IPS DF 19.7 (cell line): ENCODE measurements at places on chromosomes 16 and 17.
A peak's percentile ranks its signal among the peaks of the same experiment; 100 is the strongest.

DNA sequence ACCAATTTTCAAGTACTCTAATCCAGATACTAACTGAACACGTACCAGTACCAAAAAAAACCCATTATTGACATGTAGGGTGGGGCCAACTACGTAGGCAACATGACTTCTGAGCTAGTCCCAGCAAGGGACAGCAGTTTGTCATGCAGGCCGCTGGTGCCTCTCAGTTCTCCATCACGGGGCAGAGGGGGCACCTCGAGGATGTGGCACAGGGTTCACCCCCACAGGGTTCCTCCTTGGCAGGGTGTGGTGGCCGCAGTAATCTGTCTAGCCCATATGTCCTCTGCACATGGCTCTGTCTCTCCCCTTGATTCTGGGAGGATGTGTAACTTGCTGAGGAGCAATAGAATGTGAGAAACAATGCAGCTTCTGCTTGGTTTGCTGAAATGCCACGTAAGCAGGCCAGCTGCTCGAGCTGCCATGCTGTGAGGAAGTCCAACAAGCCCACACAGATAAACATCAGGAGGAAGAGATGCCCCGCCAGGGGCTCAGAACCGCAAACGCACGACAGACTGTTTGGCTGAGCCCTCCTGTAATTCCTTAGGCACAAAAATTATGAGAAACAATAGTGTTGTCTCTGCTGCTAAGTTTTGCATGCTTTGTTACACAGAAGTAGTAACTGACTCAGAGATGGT is 62.4 kb downstream of the NT5M start:
- no peak for DNase-seq

- DNase-seq, result no peak
These were observed 1.8 kb downstream of the C16orf54 start for GRCh38 chr16:29743827-29744531.

DNA sequence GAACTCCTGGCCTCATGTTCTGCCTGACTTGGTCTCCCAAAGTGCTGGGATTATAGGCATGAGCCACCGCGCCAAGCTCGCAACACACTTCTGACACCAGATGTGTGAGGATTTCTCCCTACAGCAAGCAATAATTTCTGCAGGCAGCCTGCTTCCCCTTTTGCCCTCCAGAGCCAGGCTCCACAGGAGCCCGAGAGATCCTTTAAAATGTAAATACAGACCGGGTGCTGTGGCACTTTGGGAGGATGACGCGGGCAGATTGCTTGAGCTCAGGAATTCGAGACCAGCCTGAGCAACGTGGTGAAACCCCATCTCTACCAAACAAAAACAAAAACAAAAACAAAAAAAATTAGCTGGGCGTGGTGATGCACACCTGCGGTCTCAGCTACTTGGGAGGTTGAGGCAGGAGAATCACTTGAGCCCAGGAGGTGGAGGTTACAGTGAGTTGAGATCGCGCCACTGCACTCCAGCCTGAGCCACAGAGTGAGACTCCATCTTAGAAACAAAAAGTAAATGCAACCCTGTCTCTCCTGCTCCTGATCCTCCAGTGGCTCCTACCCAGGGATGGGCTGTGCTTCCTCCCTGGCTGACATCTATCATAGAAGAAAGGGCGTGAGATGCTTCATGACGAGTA is 14.7 kb downstream of the C16orf96 start:
- DNase-seq, result peak; percentile 85

DNA sequence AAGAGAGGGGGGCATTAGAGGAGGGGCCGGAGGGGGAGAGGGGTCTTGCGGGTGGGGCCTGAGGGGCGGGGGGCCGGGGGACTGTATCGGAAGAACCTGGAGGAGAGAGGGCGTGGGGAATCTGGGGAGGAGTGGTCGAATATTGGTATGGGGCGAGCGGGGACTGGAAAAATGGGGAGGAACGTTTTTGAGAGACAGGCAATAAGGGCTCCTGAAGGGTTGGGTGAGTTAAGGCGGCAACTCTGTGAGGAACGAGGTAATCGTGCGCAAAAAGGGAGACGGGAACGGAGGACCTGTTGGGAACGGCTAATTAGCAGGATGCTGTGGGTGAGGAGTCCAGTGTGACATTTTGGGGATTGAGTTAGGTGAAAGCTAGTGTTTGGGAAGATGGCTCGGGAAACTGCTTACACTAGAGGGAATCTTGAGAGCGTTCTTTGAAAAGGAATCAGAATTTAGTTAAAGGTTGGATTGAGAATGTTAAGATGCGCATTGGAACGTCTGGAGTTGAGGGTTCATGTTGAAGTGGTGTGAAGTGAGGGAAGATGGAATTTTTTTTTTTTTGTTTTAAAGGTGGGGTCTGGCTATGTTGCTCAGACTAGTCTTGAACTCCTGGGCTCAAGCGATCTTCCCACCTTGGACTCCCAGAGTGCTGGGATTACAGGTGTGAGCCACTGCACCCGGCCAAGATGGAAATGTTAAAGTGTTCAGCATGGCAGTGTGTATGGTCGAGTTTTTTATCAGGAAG is 662 bp downstream of the WIPF2 start:
- peak; percentile 47 for DNase-seq

DNA sequence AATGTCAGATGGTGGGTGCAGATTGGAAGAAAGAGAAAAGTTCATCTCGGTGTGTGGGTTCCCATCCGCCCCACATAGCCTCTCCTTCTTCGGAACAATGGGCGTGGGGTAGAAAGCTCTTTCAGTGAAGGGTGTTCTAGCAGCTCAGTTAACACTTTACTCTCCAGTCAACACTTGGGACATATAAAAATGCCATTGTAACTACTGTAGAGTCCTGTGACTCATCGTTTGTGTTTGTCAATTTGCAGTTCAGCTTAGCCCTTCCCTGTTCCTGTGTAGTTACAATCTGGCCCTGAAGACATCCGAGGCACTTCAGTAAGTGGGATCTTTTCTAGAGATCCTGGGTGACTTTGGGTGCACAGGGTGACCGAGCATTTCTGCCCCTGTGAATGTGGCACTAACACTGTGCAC is 11.5 kb upstream of the CLEC18C start:
- no peak for DNase-seq

DNA sequence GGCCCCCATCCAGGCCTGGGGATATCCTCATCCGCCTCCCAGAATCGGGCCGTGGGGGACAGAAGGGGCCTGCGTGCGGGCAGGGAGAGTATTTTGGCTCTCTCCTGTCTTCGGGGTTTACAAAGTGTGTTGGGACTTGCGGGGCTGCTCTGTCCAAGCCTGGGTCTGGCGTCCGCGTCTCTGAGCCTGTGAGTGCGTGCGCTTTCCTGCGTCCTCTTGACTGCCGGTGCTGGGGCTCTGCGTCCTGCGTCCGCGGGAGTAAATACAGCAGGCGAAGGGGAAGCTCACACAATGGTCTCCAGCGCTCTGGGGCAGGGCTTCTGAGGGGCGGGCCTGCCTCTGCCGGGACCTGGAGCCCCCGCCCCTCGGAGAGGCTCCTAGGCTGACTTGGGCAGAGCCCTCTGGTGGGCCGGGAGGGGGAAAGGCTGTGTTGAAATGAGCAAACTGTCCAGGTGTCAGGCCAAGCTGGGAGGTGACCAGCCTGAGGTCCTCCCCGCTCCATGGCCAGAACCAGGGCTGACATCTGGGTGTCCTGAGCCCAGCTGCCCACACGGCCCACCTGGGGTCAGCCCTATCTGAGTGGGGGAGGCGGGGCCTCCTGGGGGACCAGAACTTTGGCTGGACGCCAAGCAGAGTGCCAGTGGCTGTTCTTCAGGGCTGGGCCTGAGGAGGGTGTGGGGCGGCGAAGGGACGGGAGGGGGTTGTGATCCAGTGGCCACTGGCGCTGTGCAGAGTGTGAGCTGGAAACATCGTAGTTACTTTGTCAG is 233.6 kb downstream of the SEC14L1 start:
- no peak for DNase-seq

- no peak for DNase-seq
These were observed 4.7 kb downstream of the CORO7 start for GRCh38 chr16:4411684-4412083.

GRCh38 chr16:12063004-12063395 is 86.5 kb downstream of the SNX29 start:
- DNase-seq, result no peak

- no peak for DNase-seq
These were observed 27.5 kb downstream of the NLRC5 start for GRCh38 chr16:57016831-57017230.

DNA sequence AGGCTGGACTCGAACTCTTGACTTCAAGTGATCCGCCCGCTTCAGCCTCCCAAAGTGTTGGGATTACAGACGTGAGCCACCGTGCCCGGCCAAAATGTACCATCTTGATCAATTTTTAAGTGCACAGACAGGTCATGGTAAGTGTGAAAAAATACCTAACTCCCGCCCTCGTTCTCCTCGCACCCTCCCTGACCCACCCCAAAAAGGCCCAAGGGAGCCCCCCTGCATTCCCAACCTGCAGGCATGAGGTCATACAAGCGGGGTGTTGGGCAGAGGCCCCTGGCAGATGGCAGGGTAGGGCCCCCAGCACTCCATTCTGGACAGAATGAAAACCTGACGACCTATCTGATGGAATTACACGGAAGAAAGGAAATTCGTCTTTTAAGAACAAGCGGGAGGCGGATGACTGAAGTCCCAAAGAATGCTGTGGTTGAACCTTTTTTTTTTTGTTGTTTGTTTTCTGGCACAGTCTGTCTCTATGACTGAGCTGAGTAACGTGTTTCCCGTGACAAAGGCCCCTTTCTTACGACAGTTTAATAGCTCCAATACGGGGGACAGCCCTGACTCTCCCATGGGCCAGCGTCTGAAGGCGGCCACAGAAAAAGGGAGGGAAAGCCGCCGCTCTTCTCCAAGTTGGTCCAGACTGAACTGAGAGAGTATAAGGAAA is 376.4 kb downstream of the SLC39A11 start:
- no peak for DNase-seq

DNA sequence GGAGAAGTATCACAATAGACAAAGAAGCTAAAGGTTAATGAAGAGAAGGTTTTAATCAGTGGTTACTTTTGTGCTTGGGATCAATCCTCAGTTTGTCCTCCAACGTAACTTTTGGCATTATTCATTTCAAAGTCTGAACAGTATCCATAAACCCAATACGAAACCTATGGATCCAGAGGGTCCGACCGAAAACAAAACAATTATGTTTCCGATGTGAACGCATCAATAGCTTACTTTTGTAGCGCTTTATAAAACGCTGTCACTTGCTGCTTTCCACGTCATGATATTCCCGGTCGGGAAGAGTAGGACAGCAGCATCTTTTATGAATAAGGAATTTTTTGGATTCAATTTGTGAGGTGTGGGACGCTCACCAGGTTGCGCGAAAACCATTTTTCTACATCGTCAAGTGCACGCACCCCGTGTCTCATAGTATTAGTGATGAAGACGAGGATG is 383.8 kb downstream of the ZFHX3 start:
- DNase-seq, result no peak

GRCh38 chr17:17025621-17026020 is 16.6 kb upstream of the MPRIP start:
- DNase-seq, result no peak

GRCh38 chr17:39926135-39926587 is 1.2 kb downstream of the ORMDL3 start:
- DNase-seq, result no peak

DNA sequence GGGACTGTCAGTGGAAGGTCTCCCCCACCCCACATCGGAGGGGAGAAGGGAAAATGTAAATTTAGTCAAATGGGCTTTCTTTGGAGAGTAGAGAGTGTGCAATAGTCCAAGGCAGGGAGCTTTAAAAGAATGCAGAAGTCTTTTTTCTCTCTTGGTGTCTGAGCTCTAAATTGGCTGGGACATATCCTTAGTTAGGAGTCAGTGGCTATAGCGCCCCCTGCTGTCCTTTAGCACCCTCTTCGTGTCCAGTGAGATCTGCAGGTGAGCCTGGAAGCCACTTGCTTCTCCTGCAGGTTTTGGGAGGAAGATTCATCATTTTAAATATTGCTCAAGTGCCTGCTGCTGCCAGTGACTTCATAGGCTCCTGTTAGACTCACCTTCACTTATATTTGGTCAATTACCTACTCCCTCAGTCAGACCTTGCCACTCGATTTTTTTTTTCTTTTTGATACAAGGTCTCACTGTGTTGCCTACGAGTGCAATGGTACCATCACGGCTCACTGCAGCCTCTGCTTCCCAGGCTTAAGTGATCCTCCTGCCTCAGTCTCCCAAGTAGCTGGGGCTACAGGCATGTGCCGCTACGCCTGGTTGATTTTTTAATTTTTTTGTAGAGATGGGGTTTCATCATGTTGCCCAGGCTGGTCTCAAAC is 174.8 kb downstream of the PRKCB start:
- peak; percentile 33 for DNase-seq
